ENCODE measurements at places on chromosomes 7 and 10.

- DNase-seq: no peak
Observed at GRCh38 chr10:11631890-11632587, 20.6 kb upstream of the USP6NL start.

- no peak for DNase-seq
Observed at GRCh38 chr7:95596198-95597063, at the start of gene PDK4. Gene PDK4 (minus strand): TSS chr7:95596516. CDS start chr7:95596293, 223 bp downstream.

DNA sequence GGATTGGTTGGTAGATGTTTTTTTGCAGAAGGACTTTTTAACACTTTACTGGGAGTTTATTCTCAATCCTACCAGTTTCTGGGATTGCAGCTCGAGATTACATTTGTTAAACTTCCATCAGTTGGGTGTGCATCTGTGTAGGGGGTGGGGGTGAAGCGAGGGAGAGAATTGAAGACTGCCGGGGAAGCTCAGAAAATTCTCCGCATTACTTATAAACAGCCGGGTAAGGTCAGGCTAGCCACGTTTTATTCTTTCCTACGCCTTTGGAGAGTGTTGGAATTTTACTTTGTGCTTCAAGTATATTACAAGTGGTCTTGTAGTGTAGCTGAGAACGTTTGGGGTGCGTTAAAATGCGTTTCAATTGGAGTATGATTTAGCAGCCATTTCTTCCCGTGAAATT lies 1.1 kb downstream of the PALS2 start:
- no peak for DNase-seq

DNA sequence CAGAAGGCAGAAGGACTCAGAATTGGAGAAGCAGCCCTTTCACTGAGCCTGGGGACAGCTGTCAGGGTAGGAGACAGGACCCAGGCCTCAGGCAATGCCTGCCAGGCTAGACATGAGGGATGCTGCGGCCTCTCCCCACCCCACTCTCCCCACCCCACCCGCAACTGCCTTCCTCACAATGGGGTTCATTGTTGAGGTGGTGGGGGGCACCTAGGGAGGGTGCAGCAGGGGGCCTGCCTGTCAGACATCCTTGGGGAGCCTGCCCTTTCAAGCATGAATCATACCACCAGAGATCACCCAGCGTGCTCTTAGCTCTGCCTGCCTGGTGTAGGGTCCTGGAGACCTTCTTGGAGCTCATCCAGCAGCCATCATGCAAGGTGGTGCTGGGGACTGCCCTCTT lies at the start of gene C10orf62:
TSS of gene C10orf62 (plus strand) at position 243 of the 400 bp plus-strand sequence. CDS start 177 bp downstream, outside the sequence.
- DNase-seq: no peak

DNA sequence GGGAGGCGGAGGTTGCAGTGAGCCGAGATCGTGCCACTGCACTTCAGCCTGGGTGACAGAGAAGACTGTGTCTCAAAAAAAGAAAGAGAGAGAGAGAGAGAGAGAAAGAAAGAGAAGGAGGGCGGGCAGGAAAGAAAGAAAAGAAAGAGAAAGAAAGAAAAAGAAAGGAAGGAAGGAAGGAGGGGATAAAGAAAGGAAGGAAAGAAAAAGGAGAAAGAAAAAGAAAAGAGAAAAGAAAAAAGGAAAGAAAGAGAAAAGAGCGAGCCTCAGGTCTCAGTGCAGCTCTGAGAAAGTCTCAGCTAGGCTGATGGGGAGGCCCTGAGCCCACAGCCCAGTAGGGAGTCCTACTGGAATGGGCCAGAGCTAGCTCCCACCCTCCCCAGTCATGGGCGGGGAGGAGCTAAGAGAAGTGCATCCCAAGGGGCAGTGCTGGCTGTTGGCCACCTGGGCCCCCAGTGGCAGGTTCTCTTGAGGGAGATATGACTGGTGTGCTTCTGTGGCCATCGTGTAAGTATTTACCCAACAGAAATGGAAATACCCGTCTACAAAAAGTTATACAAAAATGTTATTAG lies 69.3 kb downstream of the ABRAXAS2 start:
- no peak for DNase-seq

DNA sequence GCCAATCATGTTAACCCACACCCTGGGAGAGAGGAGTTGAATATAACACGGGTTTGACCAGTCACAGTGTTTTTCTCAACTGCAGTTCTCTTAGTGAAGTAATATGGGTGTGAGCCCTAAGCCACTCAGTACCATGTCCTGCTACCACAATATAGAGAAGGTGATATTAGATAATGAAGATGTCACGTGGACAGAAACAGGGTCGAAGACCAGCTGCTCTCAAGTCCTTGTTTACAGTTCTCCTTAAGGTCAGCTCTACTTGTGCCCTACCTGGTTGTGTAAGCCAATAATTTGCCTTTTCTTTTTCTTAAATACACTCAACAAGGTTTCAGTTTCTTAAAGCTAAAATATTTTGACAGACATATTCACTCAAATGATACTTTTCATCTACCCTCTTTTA lies 128.3 kb upstream of the POT1 start:
- DNase-seq: no peak

DNA sequence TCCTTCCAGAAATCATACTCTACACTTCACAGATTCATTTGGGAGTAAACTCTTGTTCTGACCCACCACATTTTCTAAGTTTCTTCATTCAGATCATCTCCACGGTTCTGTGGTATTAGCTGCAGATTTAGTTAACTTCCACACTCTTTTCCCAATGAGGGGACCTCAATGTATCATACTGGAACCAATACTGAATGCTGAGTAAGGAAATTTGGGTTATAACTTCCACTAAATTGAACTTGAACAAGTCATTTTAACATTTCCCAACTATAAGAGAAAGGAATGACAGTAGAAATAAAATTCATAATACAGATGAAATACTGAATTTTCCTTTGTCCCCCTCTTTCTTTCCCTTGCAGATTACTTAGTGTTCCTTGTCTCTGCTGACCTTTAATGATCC lies 131.4 kb downstream of the VPS41 start:
- DNase-seq: no peak

DNA sequence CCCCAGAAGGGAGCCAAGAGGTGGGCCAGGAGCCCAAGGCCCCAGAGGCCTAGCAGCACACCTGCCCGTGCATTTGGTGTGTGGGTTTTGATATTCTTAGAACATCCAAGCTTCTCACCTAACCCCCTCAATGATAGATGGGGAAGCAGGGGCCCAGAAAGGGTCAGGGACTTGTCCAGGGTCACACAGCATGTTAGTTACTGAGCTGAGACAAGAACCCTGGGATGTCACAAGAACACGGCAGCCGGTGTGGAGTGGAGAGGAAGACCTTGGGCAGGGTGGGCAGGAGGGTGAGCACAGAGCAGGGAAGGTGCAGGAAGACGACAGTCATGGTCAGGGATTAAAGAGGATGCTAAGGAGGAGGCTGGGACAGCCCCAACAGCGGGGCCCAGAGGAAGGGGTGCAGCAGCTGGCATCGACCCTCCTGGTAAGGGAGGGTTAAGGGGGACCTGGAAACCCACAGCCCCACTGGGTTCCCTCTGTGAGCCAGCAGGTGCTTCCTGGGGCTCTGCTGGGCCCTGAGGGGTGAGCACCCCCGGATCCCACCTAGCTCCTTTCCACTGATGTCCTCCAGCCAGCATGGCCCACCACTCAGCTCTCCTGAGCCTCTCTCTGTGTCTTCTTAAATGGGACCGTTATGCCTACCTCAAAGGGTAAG lies 44.4 kb downstream of the UNC5B start:
- DNase-seq: no peak

- DNase-seq: no peak
Observed at GRCh38 chr7:131498237-131498885, 58.1 kb downstream of the PODXL start.

- DNase-seq: peak; percentile 89
Observed at GRCh38 chr10:84328418-84329195, at the start of gene CCSER2. Gene CCSER2 (plus strand): TSS chr10:84328589. CDS start chr10:84371053, 42,464 bp downstream.

DNA sequence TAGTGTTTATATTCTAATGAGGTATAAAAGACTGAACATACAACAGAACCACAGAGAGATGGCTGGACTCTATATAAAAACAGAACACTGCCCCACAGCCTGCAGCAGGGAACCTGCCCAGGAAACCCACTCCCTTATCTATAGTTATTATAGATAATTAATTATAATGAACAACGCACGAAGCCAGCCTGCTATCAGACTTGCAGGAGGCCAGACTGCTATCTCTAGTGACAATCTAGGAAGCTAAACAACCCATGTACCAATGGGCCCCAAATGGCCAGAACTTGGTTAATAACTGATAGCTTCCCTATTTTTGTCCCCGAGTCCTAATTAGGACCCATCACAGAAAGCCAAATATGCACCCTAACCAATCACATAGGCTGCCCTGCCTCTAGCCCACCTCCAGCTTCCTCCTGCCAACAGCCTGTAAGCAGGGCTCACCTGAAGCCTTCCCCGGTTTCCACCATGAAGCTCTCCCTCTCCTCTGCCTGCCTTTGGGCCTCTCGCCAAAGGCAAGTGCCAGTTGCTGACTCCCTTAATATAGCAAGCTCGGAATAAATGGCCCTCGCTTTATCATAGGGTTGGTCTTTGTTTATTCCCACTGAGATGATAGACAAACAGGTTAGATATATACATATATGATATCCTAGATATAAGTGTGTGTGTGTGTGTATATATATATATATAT lies 74.5 kb downstream of the SYPL1 start:
- DNase-seq: no peak

DNA sequence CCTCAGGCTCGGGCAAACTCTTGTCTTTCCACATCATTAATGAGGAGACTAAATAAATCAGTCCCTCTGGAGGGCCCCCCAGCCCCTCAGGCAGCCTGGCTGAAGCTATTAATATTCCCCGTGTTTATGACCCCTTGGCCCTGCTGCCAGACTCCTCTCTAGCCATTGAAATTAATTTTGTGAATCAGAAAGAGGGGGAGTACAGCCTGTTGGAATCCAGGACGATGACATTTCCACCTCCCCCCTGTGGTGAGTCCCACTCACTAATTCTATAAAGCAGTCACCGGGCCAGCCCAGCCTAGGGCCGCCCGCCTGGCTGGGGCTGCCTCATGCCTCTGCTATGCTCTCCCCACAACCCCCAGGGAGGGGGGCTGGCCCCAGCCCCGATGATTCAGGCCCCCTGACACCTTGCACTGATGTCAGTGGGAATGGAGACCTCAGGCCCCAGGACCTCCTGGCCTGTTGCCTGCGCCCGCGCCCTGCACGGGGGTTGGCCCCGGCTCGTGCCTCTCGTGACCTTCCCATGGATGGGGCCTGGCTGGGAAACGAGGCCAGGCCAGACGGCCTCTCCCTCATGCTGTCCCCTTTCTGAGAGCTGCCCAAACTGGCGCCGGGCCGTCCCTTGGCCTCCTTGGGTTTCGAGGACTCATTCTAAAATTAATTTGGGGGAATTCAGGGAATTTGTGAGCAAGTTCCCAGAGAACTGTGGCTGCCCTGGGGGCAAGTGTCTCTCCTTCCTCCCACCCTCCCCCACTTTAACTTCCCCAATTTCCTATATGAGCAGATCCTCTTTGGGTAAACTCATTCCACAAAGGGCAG lies 34.0 kb downstream of the TMEM270 start:
- no peak for DNase-seq

DNA sequence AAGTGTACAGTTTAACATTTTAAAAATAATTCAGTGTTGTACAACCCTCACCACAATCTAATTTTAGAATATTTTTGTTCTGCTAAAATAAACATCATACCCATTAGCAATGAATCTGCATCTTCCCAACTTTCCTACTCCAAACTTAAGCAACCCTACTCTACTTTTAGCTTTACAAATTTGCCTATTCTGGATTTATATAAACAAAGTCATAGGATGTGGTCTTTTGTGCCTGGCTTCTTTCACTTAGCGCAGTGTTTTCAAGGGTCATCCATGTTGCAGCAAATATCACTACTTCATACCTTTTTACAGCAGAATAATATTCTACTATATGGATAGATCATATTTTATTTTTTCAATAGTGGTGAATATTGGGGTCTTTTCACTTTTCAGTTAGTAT lies 18.9 kb downstream of the CALML3 start:
- DNase-seq: no peak

DNA sequence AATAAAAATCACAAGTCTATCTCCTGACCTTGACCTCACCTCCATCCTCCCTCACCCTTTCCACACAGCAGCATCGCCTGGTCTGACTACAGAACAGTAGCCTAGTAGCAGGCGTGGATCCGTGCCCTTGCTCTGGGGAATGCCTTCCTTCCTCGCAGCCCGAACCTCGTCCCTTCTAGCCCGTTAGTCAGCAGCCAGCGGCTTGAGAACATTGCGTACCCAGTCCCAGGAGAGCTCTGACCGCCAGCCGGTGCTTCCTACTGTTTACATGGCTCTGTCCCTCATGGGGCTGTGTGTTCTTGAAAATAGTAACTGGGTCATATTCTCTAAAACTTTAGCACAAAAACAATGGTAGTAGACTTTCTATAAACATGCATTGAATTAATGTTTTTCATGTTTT lies 682.7 kb upstream of the IGFBP3 start:
- DNase-seq: no peak

GRCh38 chr7:6451224-6451705 lies 3.5 kb upstream of the DAGLB start:
- no peak for DNase-seq

- no peak for DNase-seq
Observed at GRCh38 chr10:66852811-66853210, 73.0 kb upstream of the LRRTM3 start.

DNA sequence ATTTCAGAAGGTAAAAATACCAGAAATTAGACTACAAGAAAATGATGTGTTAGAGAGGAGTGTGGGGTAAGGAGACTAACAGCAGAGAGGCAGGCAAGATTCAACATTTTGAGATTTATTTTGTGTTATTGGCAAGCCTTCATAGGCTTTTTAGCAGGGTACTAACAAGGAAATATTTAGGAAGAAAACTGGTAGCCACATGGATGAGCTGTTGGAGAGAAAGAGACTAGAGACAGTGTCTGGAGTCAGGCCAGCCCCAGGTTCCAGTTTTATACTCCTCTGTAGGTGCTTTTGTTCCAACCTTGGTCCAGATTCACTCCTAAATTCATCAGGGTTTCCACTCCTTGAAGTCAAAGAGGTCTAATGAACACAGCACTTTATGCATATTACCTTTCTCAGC lies 41.1 kb downstream of the GPRIN2 start:
- no peak for DNase-seq

GRCh38 chr7:41861642-41862041 lies 158.8 kb upstream of the INHBA start:
- no peak for DNase-seq

DNA sequence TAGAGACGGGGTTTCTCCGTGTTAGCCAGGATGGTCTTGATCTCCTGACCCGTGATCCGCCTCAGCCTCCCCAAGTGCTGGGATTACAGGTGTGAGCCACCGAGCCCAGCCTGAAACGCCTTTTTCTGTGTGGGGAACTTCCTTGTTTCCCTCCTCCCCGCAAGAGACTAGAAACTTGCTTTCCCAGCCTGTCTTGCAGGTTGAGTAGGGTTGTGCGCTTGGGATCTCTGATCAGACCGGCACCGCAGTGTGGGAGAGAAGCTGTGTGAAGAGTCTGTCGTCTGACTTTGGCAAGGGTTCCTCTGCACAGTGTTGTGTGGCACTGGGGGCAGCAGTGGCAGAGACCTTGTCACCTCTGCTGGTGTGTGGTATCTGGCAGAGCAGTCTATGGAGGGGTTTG lies 28.9 kb downstream of the RBM17 start:
- DNase-seq: no peak

- DNase-seq: no peak
Observed at GRCh38 chr10:69685802-69686585, 55.9 kb downstream of the FAM241B start.
